HS-27A (cell line): ENCODE measurements at places on chromosomes 12 and 14.

- DNase-seq: no peak
Measured at GRCh38 chr12:11959117-11959823, 111.5 kb upstream of the BCL2L14 start.

DNA sequence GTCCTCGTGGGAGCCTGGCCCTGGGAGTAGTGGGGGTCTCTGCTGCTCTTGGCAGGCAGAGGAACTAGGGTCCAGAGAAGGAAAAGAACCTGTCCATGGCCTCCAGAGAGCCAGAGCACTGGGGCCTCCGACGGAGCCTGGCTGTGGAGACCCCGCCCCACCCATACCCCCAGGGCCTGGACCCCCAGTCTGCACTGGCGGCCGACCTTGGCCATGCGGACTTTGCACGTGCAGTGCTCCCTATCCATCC lies 1.1 kb downstream of the BEGAIN start:
- DNase-seq: no peak

GRCh38 chr14:32074887-32075572 lies 2.1 kb upstream of the ARHGAP5 start:
- DNase-seq: no peak

- DNase-seq: no peak
Measured at GRCh38 chr14:100673085-100673806, 53.4 kb upstream of the DLK1 start.

- DNase-seq: no peak
Measured at GRCh38 chr14:44901696-44902095, 60.1 kb downstream of the KLHL28 start.

DNA sequence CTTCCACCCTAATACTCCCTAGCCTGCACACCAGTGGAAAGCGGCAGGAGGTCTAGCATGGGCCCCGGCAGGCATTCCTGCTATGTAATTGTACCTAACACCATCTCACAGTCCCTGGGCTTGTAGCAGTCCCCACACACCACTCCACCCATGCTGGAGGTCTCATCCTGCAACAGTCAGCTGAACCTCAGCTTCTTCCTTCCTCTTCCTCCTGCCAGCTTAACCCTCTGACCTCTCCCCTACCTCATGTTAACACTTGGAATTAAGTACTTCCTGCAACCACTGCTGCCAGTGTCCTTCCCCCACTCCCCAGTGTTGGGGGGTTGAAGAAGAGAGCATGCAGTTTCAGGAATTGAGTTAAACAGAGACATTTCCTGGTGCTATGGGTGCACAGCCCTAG lies 7.6 kb downstream of the ADCY4 start:
- no peak for DNase-seq

DNA sequence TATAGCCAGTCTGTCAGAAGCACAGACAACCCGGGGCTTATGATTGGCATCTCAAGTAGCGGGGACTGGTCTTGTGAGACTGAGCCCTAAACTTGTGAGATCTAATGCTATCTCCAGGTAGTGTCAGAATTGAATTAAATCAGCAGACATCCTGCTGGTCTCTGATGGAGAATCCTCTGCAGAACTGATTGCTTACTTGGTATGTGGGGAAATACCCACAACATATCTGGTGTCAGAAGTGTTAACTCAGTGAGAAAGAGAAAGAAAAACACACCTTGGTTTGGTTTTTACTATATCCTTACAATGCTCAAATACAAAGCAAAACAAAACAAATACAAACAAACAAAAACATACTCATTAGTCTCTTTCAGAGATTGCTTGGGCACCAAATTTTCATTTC lies 10.0 kb downstream of the SEL1L start:
- DNase-seq: no peak

GRCh38 chr12:122785503-122785902 lies 11.1 kb downstream of the CCDC62 start:
- DNase-seq: no peak

GRCh38 chr12:77202457-77203060 lies 137.2 kb upstream of the E2F7 start:
- DNase-seq: no peak

GRCh38 chr12:44584625-44585024 lies 291.5 kb downstream of the NELL2 start:
- DNase-seq: no peak
